ENCODE measurements at places on chromosomes 3 and 15.

DNA sequence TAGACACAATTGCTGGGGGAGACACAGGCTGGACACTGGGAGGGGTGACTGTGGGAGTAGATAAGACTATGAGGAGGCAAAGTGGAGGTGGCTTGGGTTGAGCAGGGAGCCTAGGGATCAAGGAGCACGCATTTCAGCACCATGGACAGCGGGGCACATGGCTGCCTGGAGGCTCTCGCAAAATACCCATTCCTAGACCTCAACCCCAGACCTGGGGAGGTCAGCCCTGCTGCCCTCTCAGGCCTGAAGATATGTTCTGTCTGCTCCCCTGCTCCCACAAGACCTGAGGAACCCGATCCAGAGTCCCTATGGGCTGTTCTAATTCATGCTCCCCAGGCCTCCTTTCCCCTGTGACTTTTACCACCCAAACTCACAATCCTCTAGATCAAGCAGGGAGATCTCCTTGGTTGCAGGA lies 16.0 kb upstream of the CPEB1 start:
- DNase-seq, result no peak

- no peak for DNase-seq
Observed at GRCh38 chr3:115470254-115470653, 153.1 kb upstream of the GAP43 start.

- no peak for DNase-seq
Observed at GRCh38 chr3:88773766-88774165, 333.7 kb upstream of the EPHA3 start.

DNA sequence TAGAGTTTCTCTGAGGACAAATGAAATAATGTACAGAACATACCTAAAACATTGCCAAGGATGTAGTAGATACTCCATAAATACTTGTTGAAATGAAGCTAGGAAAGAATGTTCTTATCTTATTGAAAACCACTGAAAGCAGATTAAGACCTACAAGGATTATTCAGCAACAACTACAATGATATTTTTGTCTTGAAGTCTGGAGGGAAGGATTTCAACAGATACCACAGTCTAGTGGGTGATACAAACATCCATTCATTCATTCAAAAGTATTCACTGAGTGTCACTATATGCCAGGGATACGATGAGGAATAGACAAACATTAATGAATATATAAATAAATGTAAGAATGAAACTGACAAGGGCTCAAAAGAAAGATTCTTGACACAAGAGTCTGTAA lies 74.7 kb upstream of the THBS1 start:
- DNase-seq, result no peak

- DNase-seq, result peak; percentile 70
Observed at GRCh38 chr3:115239717-115240116, 92.6 kb upstream of the ZBTB20 start.
